Activated CD4-positive, CD25-positive, alpha-beta regulatory T cell treated with anti-CD3 and anti-CD28 coated beads, Interleukin-2, amount 50 U/mL, for 16 hours (primary cell): ENCODE measurements at places on chromosomes 5 and 9.

DNA sequence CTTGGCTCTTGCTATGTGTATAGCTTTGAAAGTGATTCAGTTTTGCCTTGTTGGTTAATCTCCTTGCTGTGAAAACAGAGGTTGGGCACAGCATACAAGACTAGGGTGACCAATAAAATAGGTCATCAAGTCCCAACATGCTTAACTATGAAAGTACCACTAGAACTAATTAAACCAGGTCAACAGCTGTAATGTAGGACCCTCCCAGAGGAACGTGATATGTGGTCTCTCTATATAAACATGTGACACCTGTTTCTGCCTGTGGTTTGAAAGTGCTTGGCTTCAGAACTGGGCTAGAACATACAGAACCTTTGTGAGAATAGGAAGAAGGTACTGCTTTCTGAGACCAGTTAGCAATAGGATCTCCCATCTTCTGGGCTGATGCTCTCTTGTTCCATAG, 297.1 kb downstream of the FBXL7 start:
- no peak for DNase-seq

GRCh38 chr5:87885758-87886157, 382.9 kb downstream of the TMEM161B start:
- no peak for DNase-seq

DNA sequence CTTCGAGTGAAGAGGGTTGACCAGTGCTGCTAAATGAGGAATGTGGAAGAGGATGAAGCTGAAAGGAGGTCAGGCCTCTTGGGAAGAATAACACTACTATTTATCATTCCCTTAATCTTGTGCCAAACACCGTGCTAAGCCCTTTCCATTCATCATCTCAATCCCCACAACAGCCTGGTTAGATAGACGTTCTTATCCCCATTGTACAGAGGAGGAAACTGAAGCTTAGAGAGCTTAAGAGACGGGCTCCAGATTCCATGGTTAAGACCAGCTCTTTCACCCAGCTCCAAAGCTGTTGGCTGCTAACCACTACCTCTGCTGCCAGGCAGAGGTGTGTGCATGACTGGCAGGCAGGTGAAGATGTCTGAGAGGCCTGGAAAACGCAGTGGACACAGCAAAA, 868 bp upstream of the EPB41L4B start:
- DNase-seq, result no peak

- DNase-seq, result no peak
These were observed at the start of gene LCN9 for GRCh38 chr9:135662758-135663450. TSS of gene LCN9 (plus strand) at chr9:135663309. CDS start at chr9:135663322, 13 bp downstream.

GRCh38 chr9:78753039-78753438, 456.1 kb downstream of the PSAT1 start:
- DNase-seq, result no peak

- DNase-seq, result no peak
These were observed 154.0 kb downstream of the PIK3R1 start for GRCh38 chr5:68369457-68370125.

DNA sequence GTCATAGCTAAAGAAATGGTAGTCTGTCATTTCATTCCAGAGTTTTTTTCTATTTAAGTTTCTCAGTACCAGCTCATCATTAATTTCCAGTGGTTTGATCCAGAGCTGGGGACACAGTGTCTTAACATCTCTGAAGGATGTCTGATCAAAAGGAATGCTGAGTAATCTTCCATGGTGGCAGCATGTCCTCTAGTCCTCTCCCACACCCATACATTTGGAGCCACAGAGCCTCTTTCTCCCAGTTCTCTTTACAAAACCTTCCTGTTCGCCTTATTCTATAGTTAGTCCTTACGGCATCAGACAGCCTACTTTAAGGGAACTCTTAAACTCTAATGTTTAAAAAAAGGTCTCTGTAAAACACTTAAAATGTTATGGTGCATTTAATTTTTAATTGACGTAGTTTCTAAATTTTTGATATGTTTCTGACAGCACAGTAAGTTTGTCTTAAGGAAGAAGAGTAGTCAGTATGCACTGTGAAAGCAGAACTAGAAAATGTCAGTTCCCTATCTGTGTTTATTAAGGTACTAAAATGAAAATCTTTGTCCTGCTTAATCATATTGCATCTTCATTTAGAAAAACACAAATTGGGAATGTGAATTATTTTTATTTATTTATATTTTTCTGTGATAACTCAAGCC, 96.8 kb downstream of the INIP start:
- no peak for DNase-seq

GRCh38 chr9:78676623-78677022, 379.7 kb downstream of the PSAT1 start:
- DNase-seq, result no peak

DNA sequence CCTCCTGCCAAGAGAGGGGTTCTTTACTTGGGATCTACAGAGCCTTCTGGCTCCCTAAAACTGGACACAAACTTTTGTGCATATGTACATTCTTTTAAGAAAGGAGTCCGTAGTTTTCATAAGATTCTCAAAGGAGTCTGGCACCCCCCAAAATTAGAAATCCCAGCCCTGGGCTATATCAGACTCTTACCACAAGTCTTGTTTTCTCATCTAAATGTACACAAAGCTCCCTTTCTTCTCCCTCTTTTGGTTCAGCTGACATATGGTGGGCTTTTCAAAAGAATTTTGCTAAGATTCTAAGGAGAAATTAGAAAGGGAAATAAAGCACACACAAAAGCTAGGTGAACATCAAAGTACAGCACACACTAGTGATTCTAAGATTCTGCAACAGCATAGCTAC, 114.4 kb downstream of the ENC1 start:
- DNase-seq, result no peak

DNA sequence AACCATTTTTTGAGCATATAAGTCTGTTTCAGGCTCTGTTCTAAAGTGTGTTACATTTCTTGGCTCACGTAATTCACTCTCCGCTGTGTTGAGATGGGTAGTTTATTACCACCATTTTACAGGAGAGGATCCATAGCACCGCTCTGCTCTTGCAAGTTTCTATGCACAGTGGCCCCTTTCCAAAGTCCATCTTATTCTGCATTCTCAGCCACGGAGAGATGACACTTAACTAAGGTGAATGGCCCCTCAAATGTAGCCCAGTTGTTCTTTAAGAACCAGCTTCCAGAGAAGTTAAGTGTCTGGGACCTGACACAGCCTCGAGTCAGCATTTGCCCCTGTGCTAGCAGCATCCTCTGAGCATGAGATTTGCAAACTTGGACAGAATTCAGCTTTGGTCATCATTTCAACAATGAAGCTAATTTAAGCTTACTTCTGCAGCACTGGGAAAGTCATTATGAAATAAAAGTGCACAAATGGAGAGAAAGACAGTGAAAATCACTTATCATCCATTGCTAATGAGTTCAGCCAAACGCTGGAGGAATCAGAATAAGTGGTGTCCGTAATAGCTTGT, 61.9 kb downstream of the FAM78A start:
- no peak for DNase-seq

DNA sequence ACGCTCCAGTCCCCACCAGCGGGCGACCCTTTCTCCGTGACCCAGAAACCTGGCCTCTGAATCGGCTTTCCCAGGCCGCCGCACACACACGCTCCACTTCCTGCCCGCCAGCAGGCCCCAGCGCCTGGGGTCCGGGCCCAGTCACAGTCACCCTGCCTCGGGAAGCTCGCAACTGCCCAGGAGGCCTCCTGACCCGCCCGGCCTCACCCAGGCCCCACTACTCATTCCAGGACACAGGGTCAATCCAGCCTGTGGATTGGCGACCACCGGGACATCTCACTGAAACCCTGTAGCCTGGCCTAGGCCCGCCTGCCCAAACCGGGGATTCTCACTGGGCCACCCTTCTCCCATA, 2.7 kb upstream of the IRX4 start:
- DNase-seq, result no peak

- no peak for DNase-seq
These were observed 18.8 kb downstream of the BICD2 start for GRCh38 chr9:92745881-92746280.

- no peak for DNase-seq
These were observed 153.8 kb downstream of the C9orf50 start for GRCh38 chr9:129467004-129467588.

DNA sequence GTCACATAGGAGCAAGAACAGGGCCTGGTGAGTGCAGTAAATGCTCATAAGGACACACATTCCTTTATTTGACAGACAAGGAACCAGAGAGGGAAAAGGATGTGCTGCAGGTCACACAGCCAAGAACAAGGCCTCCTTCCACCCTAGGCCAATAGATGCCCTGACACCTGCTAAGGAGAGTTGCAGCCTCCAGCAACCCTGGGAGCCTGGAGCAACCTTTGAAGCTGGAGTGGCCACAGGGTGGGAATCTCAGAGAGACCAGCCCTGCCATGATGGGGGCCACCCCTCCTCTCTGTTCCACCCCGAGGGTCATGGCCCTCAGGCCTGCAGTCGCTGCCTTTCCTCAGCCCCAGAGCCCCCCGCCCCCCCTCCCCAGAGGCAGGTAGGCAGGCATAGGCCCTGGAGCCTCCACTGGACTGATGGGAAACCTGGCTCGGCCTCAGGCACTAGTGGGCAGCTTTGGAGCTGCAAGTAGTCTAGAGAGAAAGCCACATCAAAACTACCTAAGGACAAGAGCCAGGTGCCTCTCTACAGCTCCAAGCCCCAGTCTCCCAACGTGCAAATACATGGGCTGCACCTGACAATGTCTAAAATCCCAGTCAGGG, 116.1 kb upstream of the SPOCK1 start:
- DNase-seq, result no peak

DNA sequence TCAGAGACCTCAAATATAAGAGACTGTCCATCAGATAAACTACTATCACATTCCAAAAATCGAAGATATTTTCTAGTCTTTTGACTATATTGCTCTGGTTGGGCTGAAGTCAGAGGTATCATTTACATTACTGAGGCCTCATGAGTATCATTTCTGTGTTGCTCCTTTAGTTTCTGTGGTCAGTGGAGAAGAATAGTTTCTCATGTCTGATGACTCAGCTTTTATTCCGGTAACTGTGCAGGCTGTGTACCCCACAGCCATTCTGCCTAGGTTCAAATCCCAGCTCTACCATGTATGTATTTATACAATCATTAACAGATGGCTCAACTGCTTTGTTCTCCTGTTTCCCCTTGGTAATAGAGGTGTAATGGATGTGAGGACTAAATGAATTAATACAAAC, 179.3 kb downstream of the ALDH1A1 start:
- DNase-seq, result no peak

GRCh38 chr5:74686962-74687751, 2.1 kb downstream of the HEXB start:
- DNase-seq, result no peak

DNA sequence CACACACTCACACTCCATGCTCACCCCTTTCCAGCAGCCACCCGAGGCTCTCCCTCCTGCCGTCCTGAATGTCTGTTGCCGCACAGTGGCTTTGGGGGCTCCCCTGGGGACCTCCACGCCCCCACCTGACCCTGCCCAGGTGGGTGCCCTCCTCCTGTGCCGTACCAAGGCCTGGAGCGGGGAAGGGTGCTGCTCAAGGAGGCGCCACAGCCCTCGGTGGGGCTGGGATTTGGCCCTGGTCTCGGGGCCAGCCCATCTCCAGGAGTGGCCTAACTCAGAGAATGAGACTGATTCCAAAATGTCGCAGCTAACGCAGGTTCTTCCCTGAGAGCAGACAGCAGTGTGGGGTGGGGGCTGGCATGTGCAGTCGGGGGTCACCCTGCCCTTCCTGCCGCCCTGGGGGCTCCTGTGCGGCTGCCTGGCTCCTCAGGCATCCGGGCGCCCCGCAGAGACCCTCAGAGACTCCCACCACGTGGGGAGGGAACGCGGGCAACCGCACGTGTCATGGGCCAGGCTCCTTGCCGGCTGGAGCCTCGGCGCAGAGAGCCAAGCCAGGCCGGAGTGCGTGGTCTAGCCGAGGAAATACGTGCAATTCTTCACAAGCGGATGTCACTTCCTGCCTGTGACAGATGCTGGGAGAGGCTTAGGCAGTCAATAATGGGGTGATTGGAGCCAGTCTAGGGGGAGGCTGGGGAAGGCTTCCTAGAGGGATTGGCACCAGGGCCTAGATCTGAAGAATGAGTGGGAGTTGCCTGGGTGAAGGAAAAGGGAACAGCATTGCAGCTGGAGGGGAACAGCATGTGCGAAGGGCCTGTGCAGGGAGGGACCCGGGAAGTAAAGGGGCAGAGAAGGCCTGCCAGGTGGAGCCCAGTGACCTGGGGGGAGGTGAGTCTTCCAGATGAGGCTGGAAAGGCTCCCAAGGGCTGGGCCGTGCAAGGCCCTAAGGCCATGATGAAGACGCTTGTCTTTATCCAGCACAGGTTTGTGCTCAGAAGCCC, 44.1 kb downstream of the C9orf50 start:
- DNase-seq, result no peak

- DNase-seq, result no peak
These were observed 45.1 kb upstream of the TRIO start for GRCh38 chr5:14097998-14098471.

GRCh38 chr9:89505911-89506310, 8.0 kb upstream of the SEMA4D start:
- DNase-seq, result no peak

DNA sequence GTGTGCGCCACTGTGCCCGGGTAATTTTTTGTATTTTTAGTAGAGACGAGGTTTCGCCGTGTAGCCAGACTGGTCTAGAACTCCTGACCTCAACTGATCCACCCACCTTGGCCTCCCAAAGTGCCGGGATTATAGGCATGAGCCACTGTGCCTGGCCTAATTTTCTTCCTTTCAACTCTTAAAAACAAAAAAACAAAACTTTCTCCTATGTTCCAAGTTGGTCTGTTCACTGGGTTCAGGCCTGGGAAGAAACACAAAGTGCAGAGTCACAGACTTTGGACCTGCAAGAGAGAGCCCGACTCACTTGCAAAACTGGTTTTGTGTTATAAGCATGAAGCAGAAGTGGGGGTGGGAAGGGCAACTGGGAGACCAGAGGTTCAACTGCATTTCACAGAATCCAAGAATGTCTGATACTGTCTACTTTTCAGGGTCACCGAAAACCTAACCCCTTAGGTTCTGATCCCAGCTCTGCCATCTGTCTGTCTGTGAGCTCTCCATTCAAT, 5.2 kb upstream of the HDHD3 start:
- no peak for DNase-seq

DNA sequence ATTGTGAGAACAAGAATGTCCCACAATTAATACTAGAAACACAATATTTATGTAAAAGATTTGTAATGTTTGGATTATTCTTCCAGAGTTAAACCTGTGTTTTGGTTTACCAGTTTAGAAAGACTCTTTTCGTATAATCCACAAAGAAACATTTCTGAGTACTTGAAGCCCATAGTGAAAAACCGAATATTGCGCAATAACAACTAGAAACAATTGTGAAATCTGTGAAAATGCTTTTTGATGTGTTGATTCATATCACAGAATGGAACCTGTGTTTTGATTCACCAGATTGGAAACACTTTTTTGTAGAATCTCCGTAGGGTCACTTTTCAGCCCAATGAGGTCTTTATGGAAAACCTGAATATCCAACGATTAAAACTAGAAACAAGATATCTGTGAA, 386.2 kb downstream of the PRDM9 start:
- no peak for DNase-seq

GRCh38 chr5:112174959-112175594, 244.0 kb downstream of the EPB41L4A start:
- DNase-seq, result no peak

GRCh38 chr5:2047341-2047927, 164.7 kb upstream of the IRX4 start:
- DNase-seq, result no peak
